GM23248 (cell line): ENCODE measurements at places on chromosomes 5 and 9. TPM values are rescaled to one million over a fixed set of nuclear protein-coding genes. Genes with fewer than 3 reads are reported as not detected.

NME5 gene
- total RNA-seq: not detected in 2 replicates

BAAT gene
- not detected in 2 replicates for total RNA-seq

COL23A1 gene
- total RNA-seq: not detected in 2 replicates

- H3K4me3 ChIP-seq: peak overlapping the region; percentile 62
- peak overlapping the region; percentile 72 for H3K27ac ChIP-seq
- DNase-seq: peak; percentile 93
- peaks cover 29% of the 10 kb centered on the region for H3K4me1 ChIP-seq
These were observed 52.4 kb downstream of the AHRR start for GRCh38 chr5:373710-374602.

DNA sequence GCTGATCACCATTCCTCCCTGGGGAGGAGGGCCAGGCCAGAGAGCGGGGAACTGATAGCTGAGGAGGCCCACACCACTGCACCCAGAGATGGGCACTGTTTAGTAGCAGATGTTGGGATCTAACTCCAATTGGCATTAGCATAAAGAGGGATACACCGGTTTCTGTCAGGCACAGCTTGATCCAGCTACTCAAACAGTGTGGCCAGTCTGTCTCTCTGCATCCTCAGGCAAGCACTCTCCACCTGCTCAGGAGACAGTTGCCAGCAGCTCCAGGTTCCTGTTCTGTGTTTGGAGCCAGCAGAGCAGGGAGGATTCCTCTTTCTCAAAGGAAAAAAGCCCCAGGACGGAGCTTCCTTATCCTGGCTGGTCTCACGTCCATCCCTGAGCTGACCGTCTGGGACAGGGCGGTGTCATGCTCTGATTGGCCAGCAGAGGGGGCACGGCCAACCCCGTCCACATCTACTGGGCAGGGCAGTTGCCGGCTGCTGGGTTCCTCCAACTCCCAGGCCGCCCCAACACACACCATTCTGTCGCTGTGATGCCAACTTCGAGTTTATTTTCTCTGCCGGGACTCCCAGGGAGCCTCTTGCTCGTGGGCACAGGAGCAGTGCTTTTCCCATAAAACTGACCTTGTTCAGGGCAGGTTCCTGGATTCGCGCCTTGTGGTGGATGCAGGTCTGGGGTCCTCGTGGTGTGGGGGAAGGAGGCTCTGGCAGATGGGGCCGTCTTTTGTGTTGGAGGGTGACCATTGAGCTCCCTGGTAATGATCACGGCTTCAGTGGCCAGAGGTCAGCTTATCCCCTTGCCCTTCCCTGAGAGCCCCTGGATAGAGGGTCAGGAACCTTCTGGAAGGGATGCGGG lies 47.9 kb downstream of the COL5A1 start:
- no peaks in the 10 kb centered on the region for H3K27me3 ChIP-seq
- peak; percentile 71 for DNase-seq
- H3K36me3 ChIP-seq: peaks cover 34% of the 10 kb centered on the region

GRCh38 chr9:95139126-95139525 lies 178.4 kb downstream of the FANCC start:
- H3K4me3 ChIP-seq: no peak overlapping the region
- no peaks in the 10 kb centered on the region for H3K36me3 ChIP-seq
- no peak overlapping the region for H3K27ac ChIP-seq
- H3K27me3 ChIP-seq: no peaks in the 10 kb centered on the region

- H3K27me3 ChIP-seq: no peaks in the 10 kb centered on the region
- peaks cover 25% of the 10 kb centered on the region for H3K4me1 ChIP-seq
These were observed 13.9 kb downstream of the ENC1 start for GRCh38 chr5:74626386-74627222.

DNA sequence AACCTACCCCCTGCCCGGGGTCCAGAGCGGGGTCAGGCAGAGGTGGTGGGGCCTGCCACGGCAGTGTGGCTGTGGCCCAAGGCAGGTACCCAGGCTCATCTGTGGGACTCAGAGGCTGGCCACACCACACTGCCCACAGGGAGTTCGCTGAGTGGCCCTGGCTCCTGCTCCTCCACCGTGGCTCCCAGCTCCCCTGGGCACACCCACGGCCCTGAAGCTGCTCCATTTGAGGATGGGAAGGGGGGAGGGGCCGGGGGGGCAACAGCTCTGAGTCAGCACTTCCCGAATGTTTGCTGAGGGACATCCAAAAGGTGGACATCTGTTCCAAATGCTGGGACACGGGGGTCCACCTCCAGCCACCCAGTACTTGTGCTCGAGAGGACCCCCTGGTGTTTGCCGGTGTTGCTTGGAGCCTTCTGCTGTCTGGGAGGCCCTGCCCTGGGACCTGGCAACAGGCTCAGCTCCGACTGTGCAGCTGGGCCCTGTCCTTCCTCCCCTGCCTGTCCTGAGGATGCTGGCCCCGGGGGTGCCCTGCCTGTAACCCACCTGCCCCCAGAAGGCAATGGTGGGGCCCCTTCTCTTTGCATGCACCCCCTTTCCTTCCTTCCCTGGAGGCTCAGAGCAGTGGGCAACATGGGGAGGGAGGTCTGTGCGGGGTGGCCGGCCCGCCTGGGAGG lies 2.5 kb upstream of the NRARP start:
- H3K4me1 ChIP-seq: no peaks in the 10 kb centered on the region
- no peak overlapping the region for H3K4me3 ChIP-seq
- no peak overlapping the region for H3K27ac ChIP-seq
- H3K27me3 ChIP-seq: peaks cover 15% of the 10 kb centered on the region
- DNase-seq: no peak

DNA sequence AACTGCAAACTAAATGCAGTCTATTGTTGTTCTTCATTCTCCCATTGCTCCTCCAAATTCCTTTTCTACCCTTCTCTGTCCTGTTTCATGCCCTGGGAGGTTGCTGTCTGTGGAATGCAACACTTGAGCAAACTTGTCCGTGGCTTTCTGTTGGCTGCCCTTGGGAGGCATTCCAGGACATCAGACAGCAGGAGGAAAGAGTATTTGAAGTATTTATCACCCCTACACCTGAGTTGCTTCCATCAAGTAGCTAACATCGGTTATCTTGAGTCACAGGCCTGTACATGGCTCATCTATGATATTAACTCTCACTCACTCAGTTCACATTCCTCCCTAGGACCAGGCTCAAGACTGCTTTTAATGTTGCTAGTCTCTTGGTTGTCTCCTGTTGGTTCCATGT lies 803.4 kb upstream of the CDH6 start:
- no peak for DNase-seq
- no peak overlapping the region for H3K4me3 ChIP-seq
- H3K4me1 ChIP-seq: no peaks in the 10 kb centered on the region
- no peaks in the 10 kb centered on the region for H3K36me3 ChIP-seq
- H3K27me3 ChIP-seq: no peaks in the 10 kb centered on the region
